GM12891 (cell line): ENCODE measurements at places on chromosomes 1 and 21.

- DNase-seq, result no peak
These were observed 40.2 kb upstream of the NHLH2 start for GRCh38 chr1:115880981-115881672.

DNA sequence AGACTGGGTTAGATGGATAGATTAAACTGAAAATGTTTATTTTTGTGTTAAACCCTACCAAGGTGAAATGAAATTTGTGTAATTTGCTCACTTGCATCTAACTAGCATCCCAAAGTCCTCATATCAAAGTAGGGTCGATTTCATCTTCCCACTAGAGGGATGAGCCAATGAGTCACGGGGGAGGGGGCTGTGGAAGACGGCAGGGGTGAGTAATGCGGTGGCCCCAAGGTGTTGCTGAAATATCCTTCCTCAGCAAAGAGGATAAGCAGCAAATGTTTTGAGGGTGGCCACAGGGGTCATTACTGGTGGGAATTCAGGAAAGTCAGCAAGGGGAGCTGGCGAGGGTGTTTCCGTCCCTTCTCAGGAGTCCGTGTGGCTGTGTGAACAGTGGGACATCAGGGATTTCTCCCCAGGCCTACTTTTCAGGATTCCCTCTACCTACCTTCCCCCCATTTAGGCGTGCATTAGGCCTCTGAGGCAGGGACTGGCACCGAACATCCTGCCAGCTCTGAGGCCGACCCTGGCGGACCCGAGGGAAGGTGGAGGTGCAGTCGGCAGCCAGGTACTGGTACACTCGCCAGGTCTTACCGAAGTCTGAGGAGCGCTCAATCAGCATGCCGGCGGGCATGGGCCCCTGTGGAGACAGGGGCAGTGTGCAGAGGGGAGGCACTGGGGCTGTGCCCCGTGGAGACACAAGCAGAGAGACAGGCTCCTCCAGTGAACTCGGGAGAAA lies 18.1 kb downstream of the LAMB3 start:
- DNase-seq, result no peak

DNA sequence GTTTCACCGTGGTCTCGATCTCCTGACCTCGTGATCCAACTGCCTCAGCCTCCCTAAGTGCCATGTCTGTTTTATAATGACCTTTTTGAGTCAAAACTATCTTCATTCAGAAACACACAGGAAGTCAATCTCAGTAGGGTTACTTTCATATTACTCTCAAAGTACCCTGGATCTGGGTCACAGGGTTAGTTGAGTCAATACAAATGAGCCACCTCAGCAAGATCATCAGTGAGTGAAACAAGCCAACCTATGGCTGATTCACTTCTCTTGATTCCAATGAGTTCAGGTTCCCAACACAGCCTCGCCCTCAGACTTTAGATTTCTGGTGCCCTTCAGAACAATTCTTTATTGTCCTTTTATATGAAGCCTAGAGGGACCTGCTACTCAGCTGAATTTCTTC lies 76.9 kb downstream of the ZC3H11B start:
- no peak for DNase-seq

- DNase-seq, result no peak
These were observed 2.1 kb upstream of the RD3 start for GRCh38 chr1:211493876-211494653.

DNA sequence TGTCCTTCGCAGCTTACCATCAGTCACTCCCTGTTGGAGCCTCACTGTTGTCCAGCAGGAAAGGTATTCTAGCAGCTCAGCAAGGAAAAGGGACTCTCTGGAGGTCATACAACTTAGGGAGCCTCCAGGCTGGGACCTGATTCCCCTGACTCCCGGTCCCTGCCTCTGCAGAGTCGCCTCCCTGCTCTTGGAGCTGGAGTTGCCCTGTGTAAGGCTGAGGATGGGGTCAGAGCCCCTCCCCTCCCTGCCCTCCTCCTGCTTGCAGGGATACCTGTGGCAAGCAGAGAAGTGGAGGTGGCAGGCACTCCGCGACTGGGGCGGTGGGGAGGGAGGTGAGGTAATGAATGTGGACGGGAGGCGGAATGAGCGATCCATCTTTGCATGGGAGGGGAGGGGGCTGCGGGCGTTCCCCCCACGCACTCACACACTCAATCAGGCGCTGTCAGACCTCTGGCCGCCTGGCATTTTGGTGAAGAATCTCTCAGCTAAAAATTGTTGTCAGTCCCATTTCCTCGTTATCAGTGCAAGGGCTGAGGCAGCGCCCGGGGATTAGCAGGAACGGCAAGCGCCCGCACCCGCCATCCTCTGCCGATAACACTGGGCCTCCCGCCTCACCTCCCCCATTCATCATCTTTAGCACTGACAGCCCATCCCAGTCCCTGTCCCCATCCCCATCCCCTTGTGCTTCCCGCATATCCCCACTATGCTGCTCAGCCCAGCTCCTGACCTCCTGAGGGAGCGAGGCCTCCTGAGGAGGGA lies 64.3 kb downstream of the TMEM53 start:
- no peak for DNase-seq
